NCI-H1930 (cell line): ENCODE measurements at places on chromosomes 4 and X.

- DNase-seq, result no peak
Measured at GRCh38 chrX:78661836-78662235, 2.7 kb upstream of the RTL3 start.

DNA sequence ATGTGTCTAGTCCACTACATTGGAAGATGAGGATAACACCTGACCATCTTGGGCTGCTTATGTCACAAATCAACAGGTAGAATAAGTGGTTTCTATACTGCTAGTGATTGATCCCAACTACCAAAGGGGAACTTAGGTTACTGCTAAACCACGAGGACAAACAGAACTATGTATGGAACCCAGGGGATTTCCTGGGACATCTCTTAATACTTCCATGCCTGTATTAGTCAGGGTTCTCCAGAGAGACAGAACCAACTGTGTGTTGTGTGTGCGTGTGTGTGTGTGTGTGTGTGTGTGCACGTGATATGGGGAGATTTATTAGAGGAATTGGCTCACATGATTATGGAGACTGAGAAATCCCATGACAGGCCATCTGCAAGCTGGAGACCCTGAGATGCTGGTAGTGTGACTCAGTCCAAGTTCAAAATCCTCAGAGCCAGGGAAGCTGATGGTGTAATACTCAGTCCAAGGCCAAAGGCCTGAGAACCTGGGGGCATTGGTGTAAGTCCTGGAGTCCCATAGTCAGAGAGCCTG lies 16.2 kb upstream of the AFF1 start:
- DNase-seq, result no peak

- no peak for DNase-seq
Measured at GRCh38 chr4:94354474-94354896, 11.8 kb upstream of the HPGDS start.

DNA sequence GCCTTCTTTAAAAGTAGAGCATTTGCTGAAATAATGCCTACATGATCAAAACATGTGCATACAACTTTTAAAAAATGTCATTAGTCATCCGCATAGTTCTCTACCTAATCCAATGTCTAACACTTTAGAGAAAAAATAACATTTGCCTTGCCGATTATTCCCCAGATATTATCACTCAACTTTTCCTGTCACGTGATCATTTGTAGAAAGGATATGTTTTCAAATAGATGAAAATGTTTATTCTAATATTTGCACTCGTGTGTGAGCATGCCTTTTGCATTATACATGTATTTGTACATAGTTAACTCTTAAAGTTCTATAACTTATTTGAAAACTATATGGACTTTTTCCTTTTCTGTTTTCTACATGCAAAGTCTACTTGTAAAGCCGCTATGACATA lies 533.0 kb upstream of the FMR1 start:
- no peak for DNase-seq

DNA sequence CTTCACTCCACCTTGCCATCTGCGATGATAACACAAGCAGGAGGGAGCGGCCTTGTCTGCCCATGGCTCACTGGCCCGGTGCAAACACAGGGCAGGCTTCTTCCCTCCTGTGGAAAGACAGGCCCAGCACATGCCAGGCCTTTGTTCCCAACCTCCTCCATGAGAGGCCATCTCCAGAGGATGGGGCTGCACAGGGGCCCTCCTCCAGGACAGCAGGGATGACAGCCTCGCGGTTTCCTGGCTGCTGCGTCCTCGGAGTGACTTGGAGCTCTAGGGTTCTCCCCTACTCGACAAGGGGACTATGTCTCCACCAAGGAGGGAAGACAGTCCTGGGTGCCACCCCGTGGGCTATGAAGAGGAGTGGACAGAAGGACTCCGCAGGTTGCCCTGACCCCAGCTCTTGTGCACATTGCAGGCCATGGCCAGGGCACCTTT lies 21.8 kb downstream of the RNF212 start:
- no peak for DNase-seq

DNA sequence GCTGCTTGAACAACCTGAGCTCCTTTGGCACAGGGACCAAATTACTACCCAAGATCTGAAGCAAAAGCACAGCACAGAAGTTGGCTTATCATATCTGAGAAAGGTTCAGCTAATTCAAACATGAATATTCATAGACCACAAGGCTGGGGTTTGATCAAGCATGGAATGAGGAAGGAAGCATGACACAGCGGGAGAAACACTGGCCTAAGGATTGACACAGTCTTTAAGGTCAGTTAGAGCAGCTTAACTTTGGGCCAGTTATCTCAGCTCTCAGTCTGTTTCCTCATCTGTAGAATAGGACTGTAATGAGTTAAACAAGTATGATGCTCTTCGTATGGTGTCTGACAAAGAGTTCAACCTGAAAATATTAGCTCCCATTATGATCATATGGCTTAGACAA lies 88.5 kb upstream of the CBR4 start:
- no peak for DNase-seq

DNA sequence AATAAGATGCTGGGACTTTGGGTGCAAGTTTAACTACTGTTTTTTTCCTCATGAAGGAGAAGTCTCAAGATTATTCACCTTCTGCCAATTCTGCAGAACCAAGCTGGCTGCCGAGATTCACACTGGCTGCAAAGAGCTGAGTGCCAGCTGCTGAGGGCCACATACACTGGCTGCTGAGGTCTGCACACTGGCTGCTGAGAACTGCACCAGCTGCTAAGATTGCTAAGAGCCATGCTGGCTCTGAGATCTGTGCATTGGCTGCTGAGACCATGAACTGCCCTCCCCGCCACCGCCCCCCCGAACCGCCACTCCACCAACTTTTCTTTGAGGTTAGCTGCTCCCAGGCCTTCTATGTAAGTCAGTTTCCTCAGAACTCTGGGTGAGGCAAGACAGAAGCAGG lies 330.3 kb downstream of the CBLL2 start:
- no peak for DNase-seq

DNA sequence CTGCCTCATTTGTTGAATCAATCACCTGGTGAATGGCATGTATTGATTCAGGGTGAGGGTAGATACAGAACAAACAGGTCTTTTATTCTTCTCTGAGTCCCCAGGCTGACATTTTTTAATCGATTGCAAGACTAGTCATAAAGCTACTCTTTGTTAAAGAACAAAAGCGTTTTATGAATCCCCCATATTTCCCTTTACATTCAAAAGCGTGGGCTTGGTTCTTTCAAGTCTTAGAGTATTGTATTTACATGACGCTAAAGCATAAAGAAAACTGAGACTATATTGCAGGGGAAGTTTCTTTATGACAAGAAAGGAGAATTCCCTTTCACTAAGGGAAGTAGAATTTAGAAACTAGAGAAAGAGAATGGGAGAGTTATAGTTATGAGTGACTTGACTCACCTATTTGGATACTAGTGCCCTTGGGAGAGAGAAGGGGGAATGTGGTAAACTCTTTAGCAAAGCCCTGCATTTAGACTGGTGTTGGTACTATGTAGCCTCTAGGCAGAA lies 69.3 kb upstream of the PDE5A start:
- DNase-seq, result no peak

DNA sequence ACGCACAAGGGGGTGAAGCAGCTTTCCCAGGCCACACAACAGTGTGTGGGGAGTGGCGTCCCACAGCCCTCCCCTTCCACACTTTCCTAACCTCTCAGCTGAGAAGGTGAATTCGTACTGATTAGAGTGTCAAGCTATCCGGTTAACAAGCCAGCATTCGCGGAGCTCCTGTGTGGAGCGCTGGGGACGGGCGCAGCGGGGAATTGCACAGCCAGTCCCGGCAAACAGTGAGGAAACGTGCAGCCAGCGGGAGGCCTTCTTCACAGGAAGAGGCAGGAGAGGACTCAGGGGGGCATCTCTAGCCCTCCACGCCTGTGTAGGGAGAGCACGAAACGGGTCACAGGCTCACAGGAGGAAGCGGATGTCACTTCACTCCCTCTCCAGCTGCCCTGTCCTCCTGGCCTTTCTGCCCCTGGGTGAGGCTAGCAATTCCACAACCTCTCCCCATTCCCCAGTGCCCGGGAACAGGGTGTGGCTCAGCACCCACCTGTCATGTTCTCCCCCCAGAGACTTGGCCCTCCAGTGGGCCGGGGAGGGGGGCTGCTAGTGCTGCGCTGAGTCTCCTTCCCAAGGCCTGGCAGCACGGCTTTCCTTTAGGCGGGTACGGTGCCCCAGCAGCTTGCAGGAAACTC lies 117.3 kb downstream of the CPZ start:
- no peak for DNase-seq

- DNase-seq, result no peak
Measured at GRCh38 chr4:70992391-70992881, 1.0 kb upstream of the DCK start.

GRCh38 chrX:124406294-124407014 lies 60.1 kb downstream of the SH2D1A start:
- peak; percentile 45 for DNase-seq

DNA sequence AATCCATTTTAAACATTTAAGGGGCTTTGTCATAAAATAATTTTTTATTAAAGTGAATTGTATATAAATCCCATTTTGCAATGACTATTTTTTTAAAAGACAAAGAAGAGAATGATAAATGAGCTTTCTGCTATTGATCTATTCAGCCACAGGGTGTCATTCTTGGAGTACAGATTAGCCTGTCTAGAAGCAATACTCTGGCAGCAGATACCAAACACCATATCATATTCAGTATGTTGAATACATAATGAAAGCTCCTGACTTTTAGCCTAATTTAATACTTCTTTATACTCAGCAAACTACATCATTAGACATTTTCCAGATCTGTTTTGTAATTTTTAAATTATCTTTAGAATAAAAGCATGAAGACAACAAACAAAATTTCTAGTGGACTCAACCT lies 496.3 kb downstream of the PDGFC start:
- DNase-seq, result no peak

DNA sequence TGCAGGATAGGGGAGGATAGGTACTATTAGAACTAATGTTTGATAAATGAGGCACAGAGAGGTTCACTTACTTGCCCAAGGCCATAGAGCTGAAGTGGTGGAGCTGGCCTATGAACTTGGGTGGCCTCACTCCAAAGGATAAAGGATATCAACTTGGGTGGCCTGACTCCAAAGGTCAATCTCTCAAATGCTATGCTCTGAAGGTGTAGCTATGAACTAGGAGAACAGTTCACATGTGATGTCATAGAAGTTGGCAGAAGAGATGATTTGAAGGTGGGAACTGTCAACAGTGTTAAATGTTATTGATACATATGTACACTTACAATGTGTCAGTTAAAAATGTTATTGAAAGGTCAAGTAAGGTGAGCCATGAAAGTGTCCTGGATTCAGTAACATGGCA lies 6.2 kb upstream of the CHST7 start:
- DNase-seq, result no peak

DNA sequence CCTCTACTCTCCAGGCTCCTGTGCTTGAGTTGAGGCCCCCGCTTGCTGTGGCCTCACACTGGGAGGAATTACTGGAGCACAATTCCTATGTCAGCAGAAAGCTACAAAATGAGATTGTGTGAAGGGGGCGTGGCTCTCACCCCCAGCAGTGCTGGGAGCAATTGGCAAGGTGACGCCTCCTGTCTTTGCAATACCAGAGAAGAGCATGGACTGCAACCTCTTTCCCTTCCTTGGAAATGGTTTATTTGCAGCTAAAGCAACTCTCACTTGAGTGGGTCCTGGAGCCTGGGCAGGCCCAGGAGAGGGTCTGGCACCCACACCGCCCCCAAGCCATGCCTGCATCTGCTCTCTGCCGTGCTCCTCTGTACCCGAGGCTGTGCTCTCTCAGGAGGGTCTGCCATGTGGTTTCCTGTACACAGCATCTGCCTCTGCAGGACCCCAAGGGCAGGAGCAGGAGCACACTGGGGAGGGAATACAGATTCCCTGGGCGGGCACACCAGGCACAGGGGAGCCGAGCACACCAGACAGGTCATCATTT lies 32.9 kb upstream of the HGFAC start:
- no peak for DNase-seq

DNA sequence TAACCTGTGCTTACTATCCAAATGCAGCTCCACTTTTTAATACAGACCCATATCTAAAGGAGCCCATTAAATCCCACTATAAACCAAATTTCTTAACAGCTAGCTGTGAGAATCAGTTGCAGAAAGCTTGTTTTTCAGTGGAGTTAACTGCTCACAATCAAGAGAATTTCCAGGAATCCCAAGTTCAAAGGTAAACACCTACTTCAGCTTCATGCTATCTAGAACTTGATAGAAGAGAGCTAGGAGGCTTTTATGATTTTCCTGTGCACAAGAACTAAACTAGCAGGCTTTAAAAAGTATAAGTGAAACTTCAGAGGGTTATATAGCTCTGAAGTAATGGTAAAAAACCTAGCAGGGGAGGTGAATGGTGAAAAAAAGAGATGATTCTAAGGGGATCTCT lies 96.2 kb upstream of the PABPC4L start:
- no peak for DNase-seq

- no peak for DNase-seq
Measured at GRCh38 chr4:99965173-99965572, 15.1 kb upstream of the H2AZ1 start.

DNA sequence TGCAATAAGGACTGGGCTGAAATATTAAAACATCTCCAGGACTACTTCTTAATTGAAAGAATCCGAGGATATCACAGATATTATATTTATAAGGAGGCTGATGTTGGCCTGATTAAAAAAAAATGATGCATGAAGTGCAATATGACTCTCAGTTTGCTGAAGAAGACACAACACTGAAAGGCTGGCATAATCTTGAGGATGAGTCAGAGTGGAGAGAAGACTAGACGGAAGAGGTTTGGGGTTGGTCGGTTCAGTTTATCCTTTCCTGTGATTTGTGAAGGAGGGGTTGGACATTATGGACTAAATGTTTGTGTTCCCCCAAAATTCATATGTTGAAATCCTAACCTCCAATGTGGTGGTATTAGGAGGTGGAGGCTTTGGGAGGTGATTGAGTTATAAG lies 170.3 kb downstream of the CORIN start:
- DNase-seq, result no peak

DNA sequence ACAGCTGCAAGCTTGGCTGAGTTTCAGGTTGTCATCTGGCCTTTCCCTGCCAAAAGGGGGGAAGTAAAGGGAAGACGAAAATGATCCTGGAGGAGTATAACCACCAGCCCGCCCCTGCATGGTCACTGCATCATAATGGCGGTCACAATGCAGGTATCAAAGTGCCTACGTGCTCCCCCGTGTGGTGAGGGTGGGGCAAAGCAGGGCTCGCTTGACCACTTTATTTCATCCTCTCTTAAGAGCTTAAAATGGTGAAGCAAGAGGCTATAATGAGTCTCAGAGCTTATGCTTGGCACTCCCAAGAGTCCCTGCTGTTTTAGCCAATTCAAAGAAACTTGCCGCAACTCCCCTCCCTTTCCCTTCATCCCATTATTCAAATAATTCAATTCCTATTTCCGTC lies 105.6 kb downstream of the APOOL start:
- peak; percentile 21 for DNase-seq

DNA sequence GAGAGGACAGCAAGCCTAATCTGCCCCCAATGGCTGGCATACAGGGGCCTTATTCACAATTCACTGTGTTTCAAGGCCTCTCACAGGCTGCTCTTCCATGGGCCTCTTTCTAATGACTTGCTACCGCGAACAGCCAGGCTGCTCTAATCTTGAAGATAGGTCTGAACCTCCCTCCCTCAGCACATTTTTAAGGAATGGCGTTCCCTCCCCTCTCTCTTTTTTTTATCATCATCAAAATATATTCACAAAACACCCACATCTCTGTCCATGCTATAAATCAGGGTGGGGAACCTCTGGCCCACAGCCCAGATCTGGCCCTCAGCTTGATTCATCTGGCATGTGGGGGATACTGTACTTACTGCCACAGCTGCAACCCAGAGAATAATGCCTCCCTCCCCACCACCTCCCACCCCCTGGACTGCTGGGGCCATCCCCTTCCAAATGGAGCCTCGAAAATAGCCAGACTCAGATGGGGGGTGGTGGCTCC lies 76.2 kb upstream of the PLAC1 start:
- no peak for DNase-seq

- no peak for DNase-seq
Measured at GRCh38 chr4:7476820-7477219, 42.1 kb upstream of the PSAPL1 start.

GRCh38 chr4:30726090-30726675 lies 6.0 kb downstream of the PCDH7 start:
- DNase-seq, result no peak
